SJSA1 (cell line): ENCODE measurements at places on chromosomes 11 and 22. TPM values are rescaled to one million over a fixed set of nuclear protein-coding genes. Genes with fewer than 3 reads are reported as not detected.
A peak's percentile ranks its signal among the peaks of the same experiment; 100 is the strongest.

DNA sequence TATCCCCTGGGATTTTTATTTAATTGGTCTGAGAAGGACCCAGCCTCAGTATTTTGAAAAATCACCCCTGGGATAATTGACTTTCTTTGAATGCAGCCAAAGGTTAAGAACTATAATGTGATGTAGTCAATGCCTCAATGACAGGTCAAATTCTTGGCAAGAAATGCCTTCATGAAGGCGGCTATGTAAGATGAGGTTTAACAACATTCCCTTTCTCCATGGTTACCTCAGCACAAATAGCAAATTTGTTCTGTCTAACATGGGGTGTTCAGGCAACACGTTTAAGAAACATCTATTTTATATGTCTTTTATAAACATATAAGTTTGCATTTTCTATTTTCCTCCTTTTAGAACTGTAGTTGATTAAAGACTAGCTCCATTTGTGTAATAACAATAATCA is 5.3 kb downstream of the SLN start:
- DNase-seq: no peak
- no peak overlapping the region for H3K4me3 ChIP-seq
- no peaks in the 10 kb centered on the region for H3K27me3 ChIP-seq
- H3K27ac ChIP-seq: no peak overlapping the region

DNA sequence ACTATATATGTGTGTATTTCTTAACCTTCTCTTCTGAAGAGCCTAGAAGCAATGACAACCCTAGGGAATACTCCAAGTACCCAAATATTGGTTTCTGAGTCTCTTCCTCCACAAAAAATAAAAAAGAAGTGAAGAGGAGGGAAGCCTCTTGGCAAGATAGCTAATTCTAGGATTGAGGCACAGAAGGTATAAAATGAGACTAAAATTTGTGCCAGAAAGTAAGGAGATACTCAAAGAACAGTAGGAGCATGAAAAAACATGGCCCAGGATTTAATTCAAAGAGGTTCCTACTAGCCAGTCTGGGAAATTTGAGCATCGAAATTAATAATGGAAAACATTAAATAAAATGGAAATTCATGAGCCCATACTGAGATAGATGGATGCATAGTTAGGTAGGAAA is 112.1 kb downstream of the PAX6 start:
- no peak overlapping the region for H3K27ac ChIP-seq
- no peaks in the 10 kb centered on the region for H3K4me1 ChIP-seq
- DNase-seq: no peak
- H3K27me3 ChIP-seq: no peaks in the 10 kb centered on the region
- no peaks in the 10 kb centered on the region for H3K36me3 ChIP-seq

DNA sequence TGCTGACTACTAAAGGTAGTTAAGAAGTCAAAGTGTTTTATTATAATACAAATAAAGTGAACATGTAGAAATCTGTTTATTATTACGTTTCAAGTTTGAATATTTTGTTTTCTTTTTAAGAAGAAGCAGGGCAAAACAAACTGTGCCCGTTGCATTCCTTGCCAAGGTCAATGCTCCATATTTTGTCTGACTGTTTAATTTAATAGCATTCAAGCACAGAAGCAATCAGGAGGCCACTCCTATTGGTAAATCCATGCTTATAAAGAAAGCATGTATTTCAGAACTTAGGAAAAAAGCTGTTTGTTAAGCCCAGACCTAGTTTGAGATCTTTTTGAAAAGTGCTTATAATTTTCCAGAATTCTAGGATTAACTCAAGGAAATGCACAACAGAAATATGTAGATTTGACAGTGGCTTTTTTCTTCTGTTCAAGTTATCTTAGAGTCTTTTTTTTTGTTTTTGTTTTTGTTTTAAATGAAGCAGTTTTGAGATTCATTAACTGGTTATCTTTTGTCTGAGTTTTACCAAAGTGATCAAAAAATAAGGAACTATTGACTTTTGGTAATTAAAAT is 51.7 kb downstream of the ARHGAP42 start:
- no peaks in the 10 kb centered on the region for H3K27me3 ChIP-seq
- peak overlapping the region; percentile 86 for H3K27ac ChIP-seq
- no peaks in the 10 kb centered on the region for H3K36me3 ChIP-seq

GRCh38 chr11:10247011-10247410 is 47.0 kb downstream of the SBF2 start:
- H3K27me3 ChIP-seq: no peaks in the 10 kb centered on the region
- no peaks in the 10 kb centered on the region for H3K4me1 ChIP-seq
- H3K4me3 ChIP-seq: no peak overlapping the region
- no peak overlapping the region for H3K27ac ChIP-seq
- no peaks in the 10 kb centered on the region for H3K36me3 ChIP-seq
- no peak for DNase-seq

DNA sequence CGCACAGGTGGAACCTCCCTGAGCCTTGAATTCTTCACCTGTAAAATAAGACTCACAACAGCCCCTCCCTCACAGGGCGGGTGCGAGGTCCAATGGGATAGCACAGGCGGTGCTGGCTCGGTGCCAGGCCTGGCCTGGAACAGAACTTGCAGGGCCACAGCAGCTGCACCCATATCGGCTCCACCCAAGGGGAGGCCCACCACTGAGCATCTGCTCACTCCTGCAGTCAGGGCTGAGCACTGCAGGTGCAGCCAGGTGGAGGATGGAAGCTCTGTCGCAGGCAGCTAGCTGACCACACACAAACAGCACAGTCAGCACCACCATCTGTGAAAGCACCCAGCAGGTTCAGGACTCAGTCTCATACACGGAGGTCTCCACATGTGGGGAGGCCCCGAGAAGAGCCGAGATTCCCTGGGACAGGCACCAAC is 19.6 kb downstream of the VPS37C start:
- peaks cover 30% of the 10 kb centered on the region for H3K36me3 ChIP-seq
- H3K4me1 ChIP-seq: peaks cover 10% of the 10 kb centered on the region
- H3K27ac ChIP-seq: no peak overlapping the region

DNA sequence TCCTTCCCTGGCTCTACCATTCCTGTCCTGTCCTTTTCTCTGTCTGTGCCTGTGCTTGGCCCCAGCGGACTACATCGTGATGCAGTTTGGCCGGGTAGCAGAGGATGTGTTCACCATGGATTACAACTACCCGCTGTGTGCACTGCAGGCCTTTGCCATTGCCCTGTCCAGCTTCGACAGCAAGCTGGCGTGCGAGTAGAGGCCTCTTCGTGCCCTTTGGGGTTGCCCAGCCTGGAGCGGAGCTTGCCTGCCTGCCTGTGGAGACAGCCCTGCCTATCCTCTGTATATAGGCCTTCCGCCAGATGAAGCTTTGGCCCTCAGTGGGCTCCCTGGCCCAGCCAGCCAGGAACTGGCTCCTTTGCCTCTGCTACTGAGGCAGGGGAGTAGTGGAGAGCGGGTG is 20.4 kb downstream of the TUB start:
- no peak overlapping the region for H3K4me3 ChIP-seq
- H3K4me1 ChIP-seq: no peaks in the 10 kb centered on the region
- H3K27me3 ChIP-seq: no peaks in the 10 kb centered on the region
- no peaks in the 10 kb centered on the region for H3K36me3 ChIP-seq

- DNase-seq: no peak
- no peak overlapping the region for H3K27ac ChIP-seq
- no peaks in the 10 kb centered on the region for H3K36me3 ChIP-seq
- H3K4me3 ChIP-seq: no peak overlapping the region
- H3K27me3 ChIP-seq: peaks cover 10% of the 10 kb centered on the region; the same call in 1 of the 2 replicates
These were observed 353.7 kb downstream of the INSC start for GRCh38 chr11:15468466-15468865.

DNA sequence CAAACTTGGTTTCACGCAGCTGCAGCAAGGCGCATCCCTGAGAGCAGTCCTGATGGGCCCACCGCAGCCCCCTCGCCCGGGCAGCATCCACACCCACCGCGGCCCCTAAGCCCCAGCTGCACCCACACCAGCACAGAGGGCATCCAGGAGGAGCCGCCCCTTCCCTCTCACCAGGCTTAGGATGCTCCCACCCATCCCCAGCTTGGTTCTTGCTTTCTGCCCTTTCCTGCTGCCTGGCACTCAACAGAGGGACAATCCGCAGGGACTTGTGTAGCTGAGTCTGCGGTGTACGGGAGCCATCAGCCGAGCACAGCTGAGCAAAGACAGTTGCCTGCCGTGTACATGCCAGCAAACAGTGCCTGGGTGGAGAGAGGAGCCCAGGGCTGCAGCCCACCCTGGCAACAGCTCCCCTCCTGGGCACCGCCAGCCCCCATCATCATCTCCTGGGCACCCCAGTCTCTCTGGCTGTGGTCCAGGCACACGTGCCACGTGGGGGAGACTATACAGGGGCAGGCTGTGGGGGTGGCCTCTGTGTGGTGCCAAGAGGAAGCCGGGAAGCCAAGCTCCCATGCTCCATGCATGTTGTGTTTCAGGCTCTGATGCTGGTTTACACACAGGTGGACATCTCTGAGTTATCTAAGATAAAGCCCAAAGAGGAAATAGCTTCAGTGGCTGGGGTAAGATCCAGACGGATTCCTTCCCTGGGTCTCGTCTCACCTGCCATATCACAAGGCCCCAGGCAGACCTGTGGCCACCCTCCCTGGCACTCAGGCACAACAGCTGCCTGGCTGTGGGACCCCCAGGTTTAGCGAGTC is 36.0 kb upstream of the GNB1L start:
- no peaks in the 10 kb centered on the region for H3K27me3 ChIP-seq
- H3K4me1 ChIP-seq: peaks cover 42% of the 10 kb centered on the region
- no peak overlapping the region for H3K27ac ChIP-seq
- DNase-seq: no peak
- peaks cover 48% of the 10 kb centered on the region for H3K36me3 ChIP-seq

DNA sequence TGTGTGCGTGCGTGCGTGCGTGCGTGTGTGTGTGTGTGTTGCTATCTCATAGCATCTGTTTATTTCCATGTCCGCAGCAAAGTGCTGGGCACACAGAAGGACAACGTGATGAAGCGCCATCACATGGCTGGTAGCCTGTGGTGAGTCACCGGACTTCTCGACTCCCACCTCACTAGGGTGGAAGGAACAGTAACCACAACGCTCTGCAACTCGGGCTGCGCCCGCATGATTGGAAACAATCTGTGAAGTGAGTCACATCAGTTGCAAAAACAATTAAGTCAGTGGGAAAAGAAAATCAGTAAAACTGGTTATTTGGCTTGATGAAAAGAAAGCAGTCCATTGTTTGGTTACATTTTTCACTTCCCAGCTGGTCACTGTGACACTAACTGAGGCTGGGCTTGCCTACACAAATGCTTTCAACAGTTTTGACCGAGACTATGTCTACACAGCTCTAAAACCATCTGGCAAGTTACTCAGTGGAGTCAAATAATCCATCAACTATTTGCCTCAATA is 437.3 kb upstream of the CADM1 start:
- peaks cover 30% of the 10 kb centered on the region for H3K4me1 ChIP-seq
- no peak overlapping the region for H3K4me3 ChIP-seq
- DNase-seq: peak; percentile 90
- peak overlapping the region; percentile 77 for H3K27ac ChIP-seq
- H3K27me3 ChIP-seq: no peaks in the 10 kb centered on the region

- H3K4me1 ChIP-seq: no peaks in the 10 kb centered on the region
- no peaks in the 10 kb centered on the region for H3K27me3 ChIP-seq
- DNase-seq: no peak
- H3K36me3 ChIP-seq: no peaks in the 10 kb centered on the region; the same call in 1 of the 2 replicates
- no peak overlapping the region for H3K4me3 ChIP-seq
These were observed 6.8 kb downstream of the MPST start for GRCh38 chr22:37026325-37026724.

DNA sequence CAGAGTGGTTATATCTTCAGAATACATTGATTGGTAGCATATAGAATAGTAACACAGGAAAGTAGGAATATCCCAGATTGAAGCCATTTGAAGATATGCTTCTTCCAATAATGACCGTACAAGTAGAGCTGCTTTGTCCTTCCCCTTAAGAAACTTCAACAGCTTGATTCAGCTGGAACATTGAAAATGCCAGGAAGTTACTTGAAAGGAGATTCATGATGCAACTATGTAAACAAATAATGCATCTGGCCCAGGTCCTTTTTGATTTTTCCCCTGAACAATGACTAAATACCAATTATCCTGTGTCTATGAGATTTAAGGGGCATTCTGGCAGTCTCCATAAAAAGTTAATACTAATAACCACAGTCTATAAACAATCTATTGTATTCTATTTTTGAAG is 3.0 kb downstream of the DKK3 start:
- no peaks in the 10 kb centered on the region for H3K27me3 ChIP-seq
- H3K4me1 ChIP-seq: peaks cover 48% of the 10 kb centered on the region
- H3K36me3 ChIP-seq: peaks cover 72% of the 10 kb centered on the region
- no peak for DNase-seq
- no peak overlapping the region for H3K4me3 ChIP-seq

GRCh38 chr11:45157247-45158209 is 11.1 kb downstream of the PRDM11 start:
- H3K4me3 ChIP-seq: no peak overlapping the region
- no peaks in the 10 kb centered on the region for H3K4me1 ChIP-seq
- no peak for DNase-seq
- H3K36me3 ChIP-seq: no peaks in the 10 kb centered on the region
- H3K27me3 ChIP-seq: no peaks in the 10 kb centered on the region

DNA sequence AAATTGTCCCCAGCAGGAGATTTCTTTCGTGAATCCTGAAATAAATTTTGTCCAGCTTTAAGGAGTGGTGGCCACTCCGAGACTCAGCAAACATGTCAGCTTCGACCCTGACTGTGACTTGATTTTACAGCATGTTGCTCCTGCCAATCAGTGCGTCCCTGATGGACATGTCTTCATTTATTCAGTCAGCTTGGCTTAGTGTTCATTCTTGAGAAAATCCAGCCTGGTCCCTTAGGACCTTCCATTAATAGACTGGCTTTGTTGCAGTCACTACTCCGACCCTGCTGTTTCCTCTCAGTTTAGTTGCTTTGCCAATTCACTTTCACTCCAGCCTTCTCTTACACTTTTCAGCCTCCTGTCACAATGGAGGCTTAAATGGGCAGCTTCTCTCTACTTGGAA is 30.5 kb downstream of the TMPRSS5 start:
- no peaks in the 10 kb centered on the region for H3K36me3 ChIP-seq
- H3K4me3 ChIP-seq: no peak overlapping the region
- no peaks in the 10 kb centered on the region for H3K27me3 ChIP-seq
- H3K4me1 ChIP-seq: peaks cover 62% of the 10 kb centered on the region

DNA sequence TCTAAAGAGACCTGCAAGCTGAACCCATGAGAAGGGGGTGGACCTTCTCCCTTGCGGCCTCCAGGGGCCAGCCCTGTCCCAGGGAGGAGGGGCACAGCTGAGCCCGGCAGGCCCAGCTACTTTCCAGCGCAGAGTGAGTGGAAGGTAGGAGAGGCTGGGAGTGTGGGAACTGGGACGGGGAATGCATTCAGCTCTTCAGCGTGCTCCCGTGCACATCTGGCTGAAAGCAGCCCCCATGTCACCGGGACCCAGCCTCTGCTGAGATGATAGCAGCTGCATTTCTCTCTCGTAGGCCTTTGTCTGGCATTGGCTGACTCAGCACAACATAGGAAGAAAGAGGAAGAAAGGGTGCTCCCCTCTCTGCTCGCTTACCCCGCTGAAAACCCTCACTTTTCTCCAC is 951.5 kb downstream of the TBC1D22A start:
- H3K4me3 ChIP-seq: no peak overlapping the region
- H3K4me1 ChIP-seq: no peaks in the 10 kb centered on the region
- H3K27me3 ChIP-seq: no peaks in the 10 kb centered on the region

- DNase-seq: peak; percentile 34
- no peaks in the 10 kb centered on the region for H3K4me1 ChIP-seq
- H3K4me3 ChIP-seq: no peak overlapping the region
- no peak overlapping the region for H3K27ac ChIP-seq
These were observed 1449.0 kb downstream of the BRD1 start for GRCh38 chr22:48378673-48379072.

CSNK1E gene
- 82.0 and 118 TPM in 2 replicates for total RNA-seq

ZMAT5 gene
- 36.8 and 37.0 TPM in 2 replicates for total RNA-seq

IGLL1 gene
- not detected in 2 replicates for total RNA-seq
